RPMI7951 (cell line): ENCODE measurements at places on chromosomes 2 and 18. TPM values are rescaled to one million over a fixed set of nuclear protein-coding genes. Genes with fewer than 3 reads are reported as not detected.

DNA sequence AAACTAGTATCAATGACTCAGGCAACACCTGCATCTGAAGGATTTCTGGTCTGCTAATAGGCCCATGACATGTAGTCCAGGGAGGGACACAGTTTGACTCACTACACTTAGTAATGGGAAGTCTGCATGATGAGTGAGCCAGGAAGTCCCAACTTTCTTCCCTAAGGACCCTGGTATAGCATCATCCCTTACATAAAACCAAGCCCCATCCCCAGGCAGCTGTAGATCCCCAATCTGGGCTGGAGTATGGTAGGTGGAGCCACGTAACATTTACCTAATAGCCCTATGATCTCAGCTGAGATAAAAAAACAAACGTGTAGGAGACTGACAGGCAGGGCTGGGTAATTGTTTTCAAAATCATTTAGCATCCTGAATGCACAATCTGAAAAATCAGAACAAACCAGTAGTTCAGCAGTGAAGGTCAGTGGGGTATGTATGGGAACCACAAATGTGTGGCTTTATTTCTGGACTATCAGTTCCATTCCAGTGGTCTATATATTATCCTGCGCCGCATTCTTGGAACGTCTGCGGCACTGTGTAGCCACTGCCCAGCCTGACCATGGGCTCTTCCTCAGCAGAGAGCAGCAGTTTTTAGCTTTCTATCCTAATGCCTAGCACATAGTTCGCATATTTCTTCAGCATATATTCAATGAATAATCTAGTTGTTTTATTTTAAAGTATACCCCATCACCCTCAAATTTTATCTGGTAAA, 33.5 kb downstream of the EPB41L3 start:
- peak; percentile 15 for DNase-seq

- DNase-seq: peak; percentile 8
Measured at GRCh38 chr18:21341141-21341540, 99.1 kb downstream of the GREB1L start.

DNA sequence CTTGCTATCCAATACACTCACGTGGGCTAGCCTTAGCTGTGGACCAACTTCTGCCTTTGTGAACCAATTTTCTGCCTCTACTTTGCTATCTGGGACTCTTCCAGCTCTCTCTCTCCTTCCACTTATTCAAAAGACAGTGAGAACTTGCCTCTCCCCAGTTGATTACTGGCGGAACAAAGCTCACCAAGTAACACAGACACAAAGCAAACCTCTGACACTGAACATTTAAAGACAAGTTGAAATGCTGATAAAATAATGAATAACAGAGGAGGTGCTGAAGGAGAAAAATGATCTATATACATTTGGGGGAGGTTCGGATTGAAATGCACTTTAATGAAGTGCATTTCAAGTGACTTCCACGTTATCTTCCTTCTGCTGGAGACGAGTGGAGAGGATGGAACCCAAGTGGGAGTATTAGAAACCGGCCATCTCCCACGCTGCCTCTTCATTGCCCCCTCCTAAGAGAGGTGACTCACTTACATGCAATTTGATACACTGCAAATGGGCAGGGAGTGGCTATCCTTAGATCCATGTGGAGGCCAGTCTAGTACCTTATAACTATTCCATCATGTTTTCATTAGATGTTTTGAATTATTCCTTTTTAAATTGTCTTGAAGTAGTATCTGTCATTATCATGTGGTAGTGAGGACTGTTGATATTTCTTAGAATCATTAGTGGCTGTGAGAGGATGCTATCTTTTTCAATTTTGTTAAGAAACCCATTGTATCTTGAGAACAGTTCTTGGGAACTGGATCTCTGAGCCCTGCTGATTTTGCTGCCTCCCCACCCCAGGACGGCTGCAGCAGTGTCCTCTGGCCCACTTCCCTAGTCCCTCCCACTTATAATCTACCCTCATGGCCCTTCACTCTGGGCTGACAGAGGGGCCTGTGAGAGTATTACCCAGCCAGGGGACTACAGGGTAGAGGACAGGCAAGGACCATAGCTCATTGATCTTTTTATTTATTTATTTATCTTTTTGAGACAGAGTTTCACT, 6.0 kb upstream of the GLI2 start:
- DNase-seq: peak; percentile 88

- no peak for DNase-seq
Measured at GRCh38 chr2:77268626-77269025, 253.6 kb downstream of the LRRTM4 start.

Gene GREB1L
- total RNA-seq: 0.24 TPM in 1 of 2 replicates, not detected in the other

Gene KIF5C
- 0.12 and 0.29 TPM in 2 replicates for total RNA-seq
